ENCODE measurements at places on chromosomes 1 and 21. TPM values are rescaled to one million over a fixed set of nuclear protein-coding genes. Genes with fewer than 3 reads are reported as not detected.

Gene CCDC190
- total RNA-seq: not detected

Gene THEM5
- not detected for total RNA-seq

Gene LPAR3
- not detected for total RNA-seq

Gene C1QTNF12
- not detected for total RNA-seq

Gene GLMP
- total RNA-seq: 43.4 TPM

Gene LCE3D
- total RNA-seq: not detected

Gene FHAD1
- total RNA-seq: 0.27 TPM

GRCh38 chr1:247435030-247435758 is 19.2 kb downstream of the NLRP3 start:
- no peak for DNase-seq

- no peak for DNase-seq
These were observed 572 bp downstream of the FUCA1 start for GRCh38 chr1:23867542-23867894.

DNA sequence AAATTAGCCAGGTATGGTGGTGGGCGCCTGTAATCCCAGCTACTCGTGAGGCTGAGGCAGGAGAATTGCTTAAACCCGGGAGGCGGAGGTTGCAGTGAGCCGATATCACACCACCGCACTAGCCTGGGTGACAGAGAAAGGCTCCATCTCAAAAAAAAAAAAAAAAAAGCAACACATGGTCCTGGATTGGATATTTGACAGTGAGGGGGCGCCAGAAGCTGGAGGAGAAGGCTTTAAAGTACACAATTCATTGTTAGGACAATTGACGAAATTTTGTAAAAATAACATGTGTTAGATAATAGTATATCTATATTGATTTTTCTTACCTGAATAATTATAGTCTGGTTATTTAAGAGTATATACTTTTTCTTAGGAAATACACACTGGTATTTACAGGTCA is 50.2 kb upstream of the USP25 start:
- DNase-seq: no peak

DNA sequence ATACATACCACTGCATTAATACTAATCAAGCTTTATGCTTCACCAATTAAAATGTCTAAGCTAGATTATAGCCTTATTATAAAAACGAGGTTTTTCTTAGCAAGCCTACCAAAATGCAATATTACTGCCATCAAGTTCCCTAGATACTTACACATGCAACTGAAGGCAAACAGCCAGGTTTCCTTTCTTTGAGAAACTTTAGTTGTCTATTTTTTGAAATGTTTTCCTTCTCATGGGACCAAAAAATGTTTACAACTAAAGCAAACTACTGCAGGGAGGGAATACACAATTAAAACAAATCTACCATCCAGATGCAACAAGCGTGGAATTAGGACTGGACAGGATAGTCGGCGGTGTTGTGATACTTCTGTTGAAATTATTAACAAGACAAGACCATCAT is 1.3 kb downstream of the ZNF644 start:
- DNase-seq: no peak

GRCh38 chr1:116556289-116557006 is 14.4 kb downstream of the CD58 start:
- peak; percentile 77 for DNase-seq

DNA sequence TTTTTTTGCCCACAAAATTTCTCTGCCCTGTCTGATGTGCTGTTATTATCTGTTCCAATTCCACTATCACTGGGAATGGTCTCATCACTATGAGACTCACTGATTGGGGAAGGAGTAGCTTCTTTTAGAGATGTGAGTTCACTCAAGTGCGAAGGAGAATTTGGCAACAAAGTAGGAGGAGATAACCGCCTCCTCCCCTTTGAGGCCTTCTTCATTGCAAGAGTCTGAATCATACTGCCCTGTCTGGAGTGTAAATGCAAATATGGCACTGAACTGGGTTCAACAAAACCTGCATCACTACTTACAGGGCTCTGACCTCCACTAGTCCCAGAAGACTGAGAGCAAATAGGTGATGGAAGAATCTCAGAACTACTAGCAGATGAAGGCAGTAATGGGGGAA is 83.4 kb downstream of the ASH1L start:
- DNase-seq: no peak

DNA sequence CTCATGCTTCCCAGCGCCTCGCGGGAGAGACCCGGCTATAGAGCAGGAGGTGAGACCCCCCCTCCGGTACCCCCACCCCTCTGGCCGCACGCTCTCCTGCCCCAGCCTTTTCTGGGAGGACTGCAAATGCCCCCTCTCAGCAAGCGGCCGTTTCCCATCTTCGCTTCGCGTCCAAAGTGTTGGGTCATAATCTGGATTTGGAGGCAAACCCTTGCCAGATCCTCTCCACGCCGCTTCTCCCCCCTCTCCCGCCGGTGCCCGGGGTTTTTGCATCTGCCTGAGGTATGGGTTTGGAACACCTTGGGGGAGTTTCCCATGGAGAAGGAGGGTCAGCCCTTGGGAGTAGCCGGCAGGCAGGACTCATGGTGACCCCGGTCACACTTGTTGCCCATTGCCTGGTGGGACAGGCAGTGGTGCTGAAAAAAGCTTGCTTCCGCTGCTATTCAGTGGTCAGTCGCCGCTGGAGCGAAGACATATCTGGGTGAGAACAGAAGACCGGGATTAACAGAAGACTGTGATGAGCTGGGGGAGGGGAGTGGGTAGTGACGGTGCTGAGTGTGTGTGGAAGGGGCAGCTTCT is 935 bp downstream of the KCNK2 start:
- DNase-seq: peak; percentile 65

DNA sequence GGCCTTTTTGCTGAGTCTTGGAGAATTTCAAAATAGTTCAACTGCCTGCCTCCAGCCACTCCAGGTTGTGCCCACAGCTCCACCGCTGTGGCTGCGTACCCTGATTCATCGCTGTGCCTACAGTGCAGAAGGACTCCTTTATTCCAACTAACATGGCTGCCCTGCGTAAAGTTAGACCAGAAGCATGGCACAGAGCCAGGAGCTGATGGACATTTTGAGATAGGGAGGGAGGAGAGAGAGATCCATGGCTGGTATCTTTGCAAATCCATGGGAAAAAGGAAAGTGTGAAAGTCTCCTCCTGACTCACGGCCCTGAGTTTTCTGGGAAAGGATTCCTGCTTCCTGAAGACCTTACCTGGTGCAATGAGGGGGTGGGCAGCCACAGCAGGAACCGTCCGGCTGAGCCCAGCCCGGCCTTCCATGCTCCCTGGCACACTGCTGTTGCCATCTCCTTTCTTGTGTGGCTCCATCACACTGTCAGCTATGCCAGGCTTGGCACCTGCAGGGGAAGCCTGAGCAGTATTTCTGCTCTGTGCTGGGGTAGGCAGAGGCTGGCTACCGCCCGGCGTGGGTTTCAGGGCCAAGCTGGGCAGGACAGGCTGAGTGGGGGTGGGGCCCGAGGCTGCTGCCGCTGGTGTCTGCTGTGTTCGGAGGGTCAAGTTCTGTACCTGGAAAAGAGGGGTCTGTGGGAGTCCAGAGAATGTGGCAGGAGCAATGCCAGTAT is 46.0 kb upstream of the A3GALT2 start:
- DNase-seq: no peak

DNA sequence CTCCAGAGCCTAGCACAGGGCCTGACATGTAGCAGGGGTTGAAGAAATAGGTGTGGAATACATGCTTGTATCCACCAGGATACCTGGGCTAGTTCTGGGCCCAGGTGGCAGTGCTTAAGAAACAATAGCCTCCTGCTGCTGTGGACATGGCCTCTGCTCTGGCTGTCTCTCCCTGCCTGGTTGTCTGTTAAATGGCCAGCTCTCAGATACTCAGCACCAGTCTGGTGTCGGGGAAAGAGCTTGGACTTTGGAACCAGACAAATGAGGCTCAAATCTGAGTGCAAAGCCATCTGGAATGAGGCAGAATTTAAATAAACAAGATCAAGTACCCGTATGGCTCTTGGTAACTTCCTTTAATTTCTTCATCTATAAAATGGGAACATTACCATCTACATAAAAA is 31.5 kb downstream of the SESN2 start:
- DNase-seq: no peak

- DNase-seq: no peak
These were observed 118.5 kb downstream of the ITSN1 start for GRCh38 chr21:33760641-33761440.

- no peak for DNase-seq
These were observed 35.3 kb downstream of the RGS8 start for GRCh38 chr1:182649041-182649440.

DNA sequence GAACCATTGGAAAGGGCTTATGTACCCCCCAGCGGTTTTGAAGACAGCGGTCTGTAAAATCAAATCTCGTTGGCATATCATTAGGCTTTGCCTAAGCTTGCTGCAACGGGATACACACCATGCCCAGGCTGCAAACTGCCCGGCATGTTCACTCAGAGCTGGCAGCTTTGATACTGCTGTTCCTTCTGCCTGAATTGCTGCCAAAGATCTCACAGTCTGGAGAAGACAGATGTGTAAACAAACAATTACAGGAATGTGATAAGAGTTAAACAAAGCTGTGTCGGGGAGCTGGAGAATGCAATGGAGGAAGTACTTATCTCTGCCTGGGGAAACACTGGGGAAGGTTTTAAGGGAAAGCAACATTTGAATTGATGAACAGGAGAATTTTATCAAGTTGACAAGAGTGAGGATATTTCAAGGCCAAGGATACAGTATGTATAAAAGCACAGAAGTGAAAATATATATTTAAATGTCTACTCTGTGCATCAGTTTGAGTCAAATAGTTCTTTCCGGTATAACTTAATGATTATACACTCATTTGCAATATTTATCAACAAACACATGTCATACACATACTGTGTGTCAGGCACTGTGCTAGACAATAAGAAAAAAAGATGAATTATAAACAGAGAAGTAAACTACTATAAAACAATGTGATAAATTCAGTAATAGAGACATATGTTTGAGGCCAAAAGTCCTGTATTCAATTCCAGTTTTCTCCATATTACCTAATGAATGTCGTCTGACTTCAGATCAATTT is 29.9 kb downstream of the CHML start:
- no peak for DNase-seq

DNA sequence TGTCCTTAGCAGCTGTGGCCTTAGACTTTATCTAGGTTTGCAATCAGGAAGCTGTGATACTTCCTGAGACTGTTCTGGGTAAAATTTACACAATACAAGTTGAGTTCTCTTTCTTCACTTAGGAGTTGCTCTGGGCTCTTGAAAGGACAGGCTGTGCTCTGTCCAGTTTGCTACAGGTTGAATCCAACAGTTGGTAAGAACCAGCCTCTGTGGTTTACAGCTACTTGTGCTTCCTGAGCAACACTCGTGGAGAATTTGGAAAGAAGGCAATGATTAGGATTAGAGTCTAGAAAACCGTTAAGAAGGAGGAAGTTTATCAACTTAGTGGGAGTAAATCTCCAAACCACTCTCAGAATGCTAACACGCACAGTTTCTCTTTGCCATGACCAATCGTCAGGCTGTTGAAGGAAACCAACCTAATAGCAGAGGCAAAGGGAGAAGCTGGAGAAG is 26.8 kb downstream of the GFI1 start:
- DNase-seq: no peak

- no peak for DNase-seq
These were observed 37.4 kb downstream of the BTBD8 start for GRCh38 chr1:92117526-92117925.

DNA sequence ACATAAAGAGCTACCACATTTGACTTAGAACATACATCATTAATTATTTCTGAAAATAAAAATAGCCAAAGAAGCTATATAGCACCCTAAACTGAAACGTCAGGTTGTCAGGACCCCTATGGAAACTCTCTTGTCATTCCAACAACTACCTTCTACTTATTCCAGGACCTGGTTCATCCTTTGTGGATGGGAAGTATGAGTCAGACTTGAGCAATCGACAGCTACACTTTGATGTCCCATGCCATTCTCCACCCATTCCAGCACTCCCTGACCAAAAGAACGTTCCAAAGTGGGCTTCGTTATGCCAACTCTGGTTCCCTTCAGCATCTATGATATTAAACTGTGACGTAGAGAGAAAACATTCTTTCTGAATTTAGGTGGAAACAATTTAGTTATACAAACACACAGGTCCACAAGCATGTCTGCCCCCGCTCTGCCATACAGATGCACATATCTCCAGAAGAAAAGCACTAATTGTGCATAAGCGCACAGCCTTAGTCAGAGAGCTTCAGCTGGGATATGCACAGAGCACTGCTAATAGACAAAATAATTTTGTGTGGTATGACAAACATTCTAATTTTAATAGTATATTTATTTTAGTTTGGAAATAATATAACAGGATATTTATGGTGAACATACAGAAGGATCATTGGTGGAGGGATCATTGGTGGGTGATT is 723.1 kb upstream of the B3GALT2 start:
- no peak for DNase-seq

GRCh38 chr1:116193768-116194167 is 82.6 kb downstream of the MAB21L3 start:
- DNase-seq: no peak

DNA sequence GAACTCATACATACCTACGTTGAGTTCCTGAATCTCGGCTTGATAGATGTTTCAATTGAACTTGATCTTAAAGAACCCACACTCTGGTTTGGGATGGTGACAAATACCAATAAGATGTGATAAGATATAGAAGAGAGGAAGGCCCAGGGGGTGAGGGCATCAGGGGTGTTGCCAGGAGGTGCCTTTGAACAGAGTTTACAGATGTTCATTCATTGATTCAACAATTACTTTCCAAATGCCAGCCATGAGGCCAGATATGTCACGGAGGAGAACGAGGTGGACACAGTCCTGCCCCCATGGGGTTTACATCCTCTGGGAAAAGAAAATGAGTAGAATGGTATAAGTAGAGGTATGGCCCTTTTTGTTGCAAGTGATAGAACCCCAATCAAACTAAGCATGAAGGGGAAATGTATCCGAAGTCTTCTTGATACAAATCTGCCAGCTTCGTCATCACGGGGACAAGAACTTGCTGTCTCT is 659 bp downstream of the LRRC71 start:
- no peak for DNase-seq

GRCh38 chr1:39184354-39184818 is 20.1 kb upstream of the MACF1 start:
- no peak for DNase-seq

DNA sequence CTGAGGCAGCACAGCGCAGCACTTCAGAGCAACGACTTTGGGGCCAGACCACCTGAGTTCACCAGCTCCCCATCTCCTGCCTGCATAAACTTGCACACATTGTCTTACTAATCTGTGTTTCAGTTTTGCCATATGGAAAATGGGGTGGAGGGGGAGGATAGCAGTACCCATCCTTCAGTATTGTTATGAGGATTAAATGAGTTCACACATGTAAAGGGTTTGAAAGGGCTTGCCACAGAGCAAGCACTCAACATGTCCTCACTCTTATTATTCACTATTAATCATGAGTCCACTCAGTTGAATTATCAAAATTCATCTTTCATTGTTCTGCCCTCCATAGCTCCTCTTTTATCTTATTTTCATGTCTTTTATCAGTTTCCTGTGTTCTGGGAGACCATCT is 40.1 kb upstream of the BMP8B start:
- no peak for DNase-seq

DNA sequence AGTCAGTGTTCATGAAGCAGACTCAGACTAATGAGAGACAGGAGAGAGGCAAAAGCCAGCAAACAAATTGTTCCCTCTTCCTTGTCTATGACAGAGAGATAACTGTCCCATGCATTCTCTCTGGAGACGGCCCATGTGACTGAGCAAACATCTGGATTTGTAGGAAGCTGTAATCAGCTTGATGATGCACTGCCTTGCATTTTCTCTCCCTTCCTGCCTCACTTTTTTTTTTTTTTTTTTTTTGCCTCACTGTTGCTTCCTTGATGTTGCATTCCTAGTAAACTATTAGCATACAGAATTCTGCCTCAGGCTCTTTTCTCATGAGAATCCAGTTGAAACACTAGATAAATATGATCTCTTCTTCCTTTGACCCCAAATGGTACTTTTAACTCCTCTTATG is 134.5 kb downstream of the HHIPL2 start:
- no peak for DNase-seq

GRCh38 chr21:45845770-45846090 is 135.8 kb upstream of the COL6A1 start:
- DNase-seq: peak; percentile 28

Measured in sigmoid colon (tissue), 7 donors.